ENCODE measurements at places on chromosomes 13 and 19.

DNA sequence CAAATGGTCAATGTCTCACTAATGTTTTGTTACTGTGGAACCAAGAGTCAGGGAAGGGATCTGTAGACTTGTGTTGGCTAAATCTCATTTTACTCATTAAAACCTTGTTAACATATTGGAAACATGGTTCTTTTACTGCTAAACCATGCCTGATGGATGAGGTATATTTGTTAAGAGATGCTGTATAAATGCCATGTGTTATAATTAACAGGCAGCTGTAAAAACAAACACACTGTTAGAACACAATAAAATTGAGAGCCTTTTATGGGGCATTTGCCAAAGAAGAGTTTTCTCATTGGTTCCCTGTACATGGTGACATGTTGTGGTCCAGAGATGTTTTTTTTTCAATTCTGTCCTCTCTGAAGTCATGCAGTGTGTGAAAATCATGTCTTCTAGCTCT, 121.9 kb downstream of the ESD start:
- no peak for DNase-seq

GRCh38 chr13:35600137-35600536, 123.6 kb upstream of the MAB21L1 start:
- DNase-seq = no peak

- no peak for DNase-seq
These were observed 191.3 kb upstream of the PCDH9 start for GRCh38 chr13:67421475-67421874.

DNA sequence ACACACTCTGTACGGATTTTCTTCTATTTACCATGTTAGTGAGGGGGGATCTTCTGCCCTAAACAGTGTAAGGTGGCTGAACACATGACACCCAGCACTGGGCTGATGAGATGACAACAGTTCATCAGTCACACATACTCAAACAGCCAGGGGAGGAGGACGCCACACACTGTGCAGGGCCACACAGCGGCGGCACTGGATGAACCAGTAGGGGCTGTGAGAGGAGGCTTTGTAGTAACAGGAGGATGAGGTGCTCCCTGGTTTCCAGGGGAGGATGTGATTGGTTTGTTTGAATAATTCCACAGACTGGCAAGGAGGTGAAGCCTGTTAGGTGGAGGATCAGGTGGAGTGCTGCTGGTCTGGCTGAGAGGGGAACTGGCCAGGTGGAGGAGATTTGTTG, 16.3 kb upstream of the GTF3A start:
- DNase-seq = no peak

DNA sequence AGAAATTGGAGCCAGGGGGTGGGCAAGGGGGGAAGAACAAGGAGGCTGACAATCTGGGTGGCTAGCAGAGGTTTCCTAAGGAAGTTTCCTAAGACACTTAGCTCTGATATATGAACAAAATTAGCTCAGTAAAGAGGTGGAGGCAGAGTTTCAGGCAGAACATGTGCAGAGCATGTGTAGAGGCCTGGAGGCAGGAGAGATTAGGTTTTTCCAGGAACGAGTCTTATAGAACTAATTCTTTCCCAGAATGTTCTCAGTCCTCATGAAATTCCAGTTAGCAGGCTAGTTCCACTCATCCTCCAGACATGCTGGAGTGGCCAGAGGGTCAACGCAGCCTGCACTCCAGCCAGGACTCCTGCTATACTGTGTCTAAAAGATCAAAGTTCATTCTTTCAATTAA, 184.7 kb downstream of the LACC1 start:
- no peak for DNase-seq

All from BJ (cell line).